A549 treated with RU486 at 1 μM for 4 hours (cell line): ENCODE measurements at places on chromosomes 12 and 14. TPM values are rescaled to one million over a fixed set of nuclear protein-coding genes. Genes with fewer than 3 reads are reported as not detected.

RPS6KL1 gene
- total RNA-seq, result 0.16 to 0.68 TPM (median 0.38 TPM) in 5 replicates

KCNH3 gene
- 2.1 to 3.3 TPM (median 2.8 TPM) in 5 replicates for total RNA-seq

GNPTAB gene
- 7.6 to 15.0 TPM (median 14.0 TPM) in 5 replicates for total RNA-seq

OTOGL gene
- total RNA-seq, result 0.02 TPM in 1 of 5 replicates, not detected in the others

SPIC gene
- not detected in 5 replicates for total RNA-seq

HOXC4 gene
- 2.2 to 4.2 TPM (median 3.8 TPM) in 5 replicates for total RNA-seq

RGS6 gene
- total RNA-seq, result not detected in 5 replicates

RTN1 gene
- 0.06 TPM in 1 of 5 replicates, not detected in the others for total RNA-seq

HOXC13 gene
- 7.7 to 14.1 TPM (median 9.8 TPM) in 5 replicates for total RNA-seq

CLEC1B gene
- not detected in 5 replicates for total RNA-seq

JPH4 gene
- total RNA-seq, result 0.03 TPM in 3 of 5 replicates, not detected in the others

TAS2R46 gene
- not detected in 5 replicates for total RNA-seq

PPM1H gene
- total RNA-seq, result 6.9 to 8.8 TPM (median 7.2 TPM) in 5 replicates

KLRF1 gene
- not detected in 5 replicates for total RNA-seq

MYF5 gene
- total RNA-seq, result not detected in 5 replicates

PLA2G1B gene
- total RNA-seq, result not detected in 5 replicates

TTC7B gene
- total RNA-seq, result 16.8 to 22.9 TPM (median 21.7 TPM) in 5 replicates

CCDC175 gene
- not detected in 5 replicates for total RNA-seq

PAPLN gene
- 5.3 to 8.8 TPM (median 8.4 TPM) in 5 replicates for total RNA-seq

TSPAN19 gene
- 0.18 TPM in 1 of 5 replicates, not detected in the others for total RNA-seq

GPR84 gene
- total RNA-seq, result not detected in 5 replicates

C14orf132 gene
- 3.1 to 5.7 TPM (median 3.8 TPM) in 5 replicates for total RNA-seq

MAP3K9 gene
- 3.2 to 5.2 TPM (median 4.7 TPM) in 5 replicates for total RNA-seq

HOXC12 gene
- not detected in 5 replicates for total RNA-seq

TROAP gene
- 83.7 to 108 TPM (median 90.5 TPM) in 5 replicates for total RNA-seq

FOXN4 gene
- total RNA-seq, result not detected in 5 replicates
